ENCODE measurements at places on chromosomes 2 and 18.

DNA sequence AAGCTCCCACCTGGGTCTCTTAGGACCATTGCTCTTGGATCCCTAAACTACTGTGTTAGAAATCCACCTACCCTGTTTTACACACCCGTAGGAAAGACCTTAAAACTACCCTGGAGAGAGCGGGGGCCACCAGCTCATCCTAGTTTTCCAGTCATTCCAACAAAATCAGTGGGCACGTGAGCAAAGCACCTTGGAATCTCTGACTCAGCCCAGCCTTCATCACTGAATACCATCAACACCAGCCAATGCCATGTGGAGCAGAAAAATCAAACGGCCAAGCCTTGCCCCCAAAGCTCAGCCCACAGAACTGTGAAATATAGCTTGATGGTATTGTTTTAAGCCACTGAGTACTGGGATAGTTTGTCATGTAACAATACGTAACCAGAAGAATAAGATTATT, 449.7 kb upstream of the CHAC2 start:
- no peak for DNase-seq

DNA sequence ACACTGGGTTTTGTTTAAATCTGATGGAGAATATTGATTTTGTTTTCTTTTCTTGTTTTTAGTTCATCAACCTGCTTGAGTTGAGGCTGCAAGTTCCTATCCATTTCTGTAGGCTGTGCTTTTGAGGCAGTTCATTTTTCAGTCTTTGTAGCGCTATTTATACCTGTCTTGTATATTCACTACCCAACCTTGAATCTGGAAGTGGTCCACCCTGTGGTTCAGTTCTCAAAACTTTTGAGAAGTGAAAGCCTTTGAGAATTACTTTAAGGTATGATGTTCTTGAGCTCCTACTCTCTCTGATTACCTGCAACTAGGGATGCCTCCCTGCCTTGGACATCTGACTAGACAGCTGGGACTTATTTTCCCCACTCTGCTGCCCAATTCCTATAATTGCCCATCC, 53.5 kb upstream of the KCNE4 start:
- DNase-seq, result no peak

DNA sequence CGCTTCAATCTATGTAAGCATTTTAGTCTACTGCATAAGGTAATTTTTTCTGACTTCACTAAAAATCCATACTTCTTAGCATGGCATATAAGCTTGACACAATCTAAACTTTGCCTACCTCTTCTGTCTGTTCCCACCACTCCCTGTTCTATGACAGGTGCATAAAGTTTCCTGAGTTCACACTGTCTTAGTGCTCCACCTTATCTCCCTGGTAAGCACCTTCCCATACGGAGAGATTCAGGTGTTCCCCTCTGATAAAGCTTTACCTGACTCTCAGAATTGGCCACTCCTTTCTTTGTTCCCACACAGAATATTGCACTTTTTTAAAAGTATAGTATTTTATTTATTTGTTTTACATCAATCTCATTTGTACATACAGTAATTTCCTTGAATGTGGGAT, 16.8 kb upstream of the ITGA4 start:
- no peak for DNase-seq

GRCh38 chr18:7878265-7879211, 311.4 kb downstream of the PTPRM start:
- DNase-seq, result no peak

Data from NCI-H524 (cell line).